ENCODE measurements at places on chromosomes 2 and 18.
A peak's percentile ranks its signal among the peaks of the same experiment; 100 is the strongest.

DNA sequence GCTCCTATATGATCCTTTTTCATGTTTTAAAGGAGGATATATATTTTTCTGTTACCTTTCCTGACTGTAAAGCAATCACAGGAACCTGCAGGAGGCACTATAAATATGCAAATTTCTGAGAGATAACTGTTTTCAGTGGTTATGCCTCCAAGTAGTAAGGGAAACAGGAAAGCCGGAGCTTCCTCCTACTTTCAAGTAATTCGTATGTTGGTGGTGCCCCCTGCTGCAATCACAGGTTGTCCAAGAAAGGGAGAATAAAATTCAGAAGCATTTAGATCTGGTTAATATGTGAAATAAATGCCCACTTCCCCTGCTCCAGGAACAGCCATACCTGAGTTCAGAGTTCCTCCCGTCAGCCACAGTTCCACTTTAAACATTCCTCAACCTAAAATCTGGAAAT lies 12.0 kb upstream of the BCL11A start:
- no peak for DNase-seq

DNA sequence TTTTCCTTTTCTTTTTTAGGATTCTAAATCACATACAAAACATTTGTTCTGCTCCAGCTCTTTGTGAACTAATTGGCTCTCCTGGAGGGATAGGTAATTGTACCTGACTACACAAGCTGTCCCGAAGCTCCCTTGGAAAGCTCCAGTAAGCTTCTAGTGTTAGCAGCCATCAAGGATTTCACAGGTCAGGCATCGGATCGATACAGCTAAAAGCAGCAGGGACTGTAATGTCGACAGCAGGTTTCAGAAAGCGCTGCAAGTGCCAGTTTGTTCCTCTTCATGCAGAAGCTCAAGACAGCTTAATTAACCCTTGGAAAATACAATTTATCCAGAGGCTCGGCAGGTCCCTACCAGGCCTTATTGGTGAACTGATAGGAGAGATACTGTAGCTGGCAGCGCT lies 87.2 kb upstream of the VRK2 start:
- no peak for DNase-seq

DNA sequence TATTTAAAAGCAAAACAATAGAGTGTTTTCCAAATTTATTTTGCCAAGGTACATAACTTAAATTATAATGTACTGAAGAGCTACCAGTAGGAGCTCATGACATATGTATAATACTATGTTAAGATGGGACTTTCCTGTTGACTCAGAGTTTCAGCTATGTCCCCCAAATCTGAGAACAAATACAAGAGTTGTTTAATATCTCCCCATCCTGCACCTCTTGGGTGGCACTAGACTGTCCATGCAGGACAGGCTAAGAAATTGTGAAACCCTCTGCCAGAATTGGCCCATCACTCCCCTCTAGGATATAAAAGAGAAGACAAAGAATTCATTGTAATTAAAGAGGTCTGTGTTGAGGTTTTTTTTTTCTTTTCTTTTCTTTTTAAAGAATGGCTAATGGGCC lies 21.7 kb upstream of the CTAGE1 start:
- DNase-seq: no peak

DNA sequence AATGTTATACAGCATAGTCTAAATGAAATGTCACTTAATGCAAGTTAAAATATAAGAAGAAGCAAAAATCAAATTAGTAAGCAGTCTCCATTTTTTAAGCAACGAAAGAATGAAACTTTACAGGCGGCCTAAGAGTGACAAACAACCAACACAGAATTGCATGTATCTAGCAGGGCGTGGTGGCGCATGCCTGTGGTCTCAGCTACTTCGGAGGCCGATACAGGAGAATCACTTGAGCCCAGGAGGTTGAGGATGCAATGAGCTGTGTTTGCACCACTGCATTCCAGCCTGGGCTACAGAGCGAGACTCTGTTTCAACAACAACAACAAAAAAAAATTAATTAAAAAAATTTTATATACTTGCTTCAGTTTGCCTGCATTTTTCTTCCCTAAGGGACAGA lies 16.6 kb downstream of the RBMS1 start:
- no peak for DNase-seq

- no peak for DNase-seq
These were observed 260.0 kb upstream of the SIX2 start for GRCh38 chr2:45269149-45269793.

GRCh38 chr2:213544940-213545339 lies 260.7 kb downstream of the SPAG16 start:
- DNase-seq: no peak

DNA sequence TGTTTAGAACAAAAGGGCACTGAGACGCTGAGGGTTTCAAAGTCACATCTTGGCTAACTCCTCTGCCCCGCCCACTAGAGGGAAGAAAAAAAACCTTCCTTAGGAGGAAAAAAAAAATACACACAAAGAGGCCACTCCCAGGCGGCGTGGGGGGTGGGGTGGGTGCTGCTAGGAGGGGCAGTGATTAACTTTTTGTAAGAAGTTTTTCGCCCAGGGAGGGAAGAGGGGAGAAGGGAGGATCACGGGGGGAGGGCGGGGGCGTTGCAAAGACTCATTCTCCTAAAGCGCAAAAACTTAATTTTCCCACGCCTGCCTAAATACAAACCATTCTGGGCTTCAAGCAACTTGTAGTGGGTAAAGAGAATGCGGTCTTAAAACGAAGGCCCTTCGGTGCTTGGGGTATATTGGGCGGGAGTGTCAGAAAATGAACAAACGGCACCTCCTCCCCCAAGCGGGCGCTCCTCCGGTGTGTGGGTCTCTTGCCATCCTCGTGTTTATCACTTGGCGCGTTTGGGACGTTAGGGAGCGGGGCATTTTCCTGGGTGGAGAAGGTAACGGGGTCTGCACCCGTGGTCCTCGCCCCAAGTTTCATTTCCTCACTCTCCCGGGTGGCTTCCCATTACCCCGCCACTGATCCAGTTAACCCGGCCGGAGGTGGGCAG lies 1.7 kb downstream of the CXCR4 start:
- DNase-seq: peak; percentile 52

DNA sequence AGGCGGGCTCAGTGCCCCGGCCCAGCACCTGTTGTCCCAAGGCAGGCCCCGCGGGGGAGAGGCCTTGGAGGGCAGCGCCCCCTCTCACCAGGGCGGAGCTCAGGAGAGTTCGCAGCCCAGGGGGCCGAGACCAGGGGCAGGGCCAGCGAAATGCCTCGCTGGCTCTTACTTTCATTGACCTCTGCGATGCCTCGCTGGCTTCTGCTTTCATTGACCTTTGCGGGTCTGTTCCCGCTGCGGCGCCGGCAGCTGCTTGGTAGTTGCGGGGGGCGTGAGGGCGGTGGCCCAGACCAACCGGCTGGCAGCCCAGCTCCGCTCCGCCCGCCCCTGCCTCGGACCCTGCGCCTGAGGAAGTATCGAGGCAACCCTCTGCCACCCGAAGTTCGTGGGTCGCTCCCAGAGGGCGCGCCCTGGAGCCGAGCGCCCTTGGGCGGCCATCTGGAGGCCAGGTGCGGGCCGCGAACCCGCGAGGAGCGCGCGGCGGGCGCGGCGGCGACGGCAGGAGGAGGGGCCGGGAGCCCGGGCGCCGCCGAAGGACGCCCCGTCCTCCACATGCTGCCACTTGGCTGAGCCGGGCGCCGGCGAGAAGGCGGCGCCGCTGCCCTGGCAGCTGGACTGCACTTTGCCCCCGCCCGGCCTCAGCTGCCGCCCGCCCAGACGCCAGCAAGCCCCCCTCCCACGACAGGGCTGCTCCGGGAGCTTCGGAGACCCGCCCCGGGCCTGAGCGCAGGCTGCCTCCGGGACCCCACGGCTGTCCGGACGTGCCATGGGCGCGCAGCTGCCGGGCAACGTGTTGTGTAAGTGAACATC lies 118.0 kb upstream of the MSTN start:
- no peak for DNase-seq

DNA sequence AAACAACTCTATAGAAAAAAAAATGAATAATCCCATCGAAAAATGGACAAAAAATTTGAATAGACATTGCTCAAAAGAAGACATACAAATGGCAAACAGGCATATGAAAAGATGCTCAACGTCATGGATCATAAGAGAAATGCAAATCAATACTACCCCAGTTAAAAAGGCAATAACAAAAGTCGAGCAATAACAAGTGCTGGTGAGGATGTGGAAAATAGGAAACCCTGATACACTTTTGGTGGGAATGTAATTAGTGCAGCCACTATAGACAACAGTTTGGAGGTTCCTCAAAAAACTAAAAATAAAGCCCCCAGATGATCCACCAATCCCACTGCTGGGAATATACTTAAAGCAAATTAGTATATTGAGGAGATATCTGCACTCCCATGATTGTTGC lies 701.5 kb downstream of the NUP35 start:
- no peak for DNase-seq
